ENCODE measurements at places on chromosomes 5 and 9.

GRCh38 chr5:15746833-15747232, 246.9 kb downstream of the FBXL7 start:
- no peak for DNase-seq

DNA sequence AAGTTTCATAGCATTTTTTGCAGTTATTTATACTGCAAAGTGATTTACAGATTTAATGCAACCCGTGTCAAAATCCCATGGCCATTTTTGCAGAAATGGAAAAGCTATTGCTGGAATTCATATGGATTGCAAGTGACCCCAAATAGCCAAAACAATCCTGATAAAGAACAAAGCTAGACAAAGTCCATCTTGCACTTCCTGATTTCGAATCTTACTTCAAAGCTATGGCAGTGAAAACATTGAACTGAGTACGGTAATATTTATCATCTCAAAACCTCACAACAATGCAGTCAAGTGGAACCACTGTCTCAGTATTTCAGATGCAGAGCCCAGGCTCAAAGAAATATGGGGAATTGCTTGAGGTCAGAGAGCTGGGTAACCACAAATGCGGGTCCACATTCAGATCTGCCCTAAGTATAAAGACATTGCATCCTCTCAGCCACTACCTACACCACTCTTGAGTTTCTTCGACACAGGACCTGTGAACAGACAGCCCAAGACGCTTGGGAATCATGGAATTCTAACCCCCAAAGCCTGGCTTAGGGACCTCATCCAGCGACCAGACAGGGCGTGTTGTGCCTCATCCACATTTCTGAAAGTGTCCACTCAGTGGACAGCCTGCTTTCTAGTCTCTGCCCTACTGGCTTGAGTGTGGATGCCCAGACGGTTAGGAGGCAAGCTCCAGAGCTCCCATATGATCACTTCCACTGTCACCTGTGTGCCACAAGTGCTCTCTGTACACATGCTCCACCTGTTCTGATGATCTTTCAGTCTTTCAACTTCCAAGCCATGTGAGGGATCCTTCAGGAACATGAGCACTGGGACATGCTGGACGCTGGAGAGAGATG, 39.3 kb upstream of the KCNIP1 start:
- DNase-seq: no peak

DNA sequence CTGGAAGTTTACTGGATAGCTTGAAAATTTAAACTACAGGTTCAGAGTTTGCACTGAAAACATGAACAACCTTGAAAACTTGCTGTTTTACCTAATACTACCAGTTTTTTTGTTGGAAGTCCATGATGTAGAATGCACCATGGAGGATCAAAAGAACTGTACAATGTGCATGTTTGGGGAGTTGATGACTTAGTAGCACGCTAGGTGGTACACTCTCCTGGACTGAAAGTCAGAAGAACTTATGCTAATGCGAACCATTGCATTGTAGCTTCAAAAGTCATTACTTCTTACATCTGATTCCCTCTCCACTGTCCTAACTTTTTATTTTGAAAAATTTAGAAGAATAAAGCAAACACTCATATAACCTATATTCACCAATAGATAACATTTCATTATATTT, 211.0 kb downstream of the OSTF1 start:
- no peak for DNase-seq

- DNase-seq: no peak
Observed at GRCh38 chr5:166497496-166498104, 1793.8 kb upstream of the WWC1 start.

- DNase-seq: no peak
Observed at GRCh38 chr9:68704814-68705530, at the start of gene PIP5K1B. PIP5K1B (plus strand) TSS chr9:68705240; CDS start chr9:68822615, 117,375 bp downstream.

DNA sequence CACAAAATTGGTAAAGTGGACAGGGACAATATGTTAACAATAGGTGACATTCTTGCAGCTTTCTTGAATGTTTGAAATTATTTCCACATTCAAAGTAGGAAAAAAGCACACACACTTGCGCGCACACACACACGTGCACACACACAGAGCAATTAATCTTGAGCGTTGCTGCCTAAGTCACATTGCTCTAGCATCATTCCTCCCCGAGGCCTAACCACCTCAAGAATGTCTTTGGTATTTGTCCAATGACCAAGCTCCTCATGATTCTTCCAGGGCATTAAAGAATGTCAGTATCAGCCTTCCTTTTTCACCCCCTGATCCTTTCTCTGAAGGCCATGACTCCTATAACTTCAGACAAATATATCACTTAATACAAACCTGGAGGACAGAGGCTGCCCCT, 198.1 kb downstream of the NPR3 start:
- no peak for DNase-seq

GRCh38 chr5:168796593-168797580, 217.7 kb upstream of the PANK3 start:
- DNase-seq: no peak

GRCh38 chr5:175457466-175457865, 13.5 kb upstream of the DRD1 start:
- no peak for DNase-seq
